ENCODE measurements at places on chromosomes 12 and 14.
A peak's percentile ranks its signal among the peaks of the same experiment; 100 is the strongest.

- no peak for DNase-seq
Observed at GRCh38 chr12:62438098-62438692, 28.4 kb upstream of the MON2 start.

GRCh38 chr14:24136684-24137528 lies 912 bp downstream of the PSME1 start:
- DNase-seq, result no peak

GRCh38 chr12:92223481-92223880 lies 77.8 kb upstream of the BTG1 start:
- no peak for DNase-seq

DNA sequence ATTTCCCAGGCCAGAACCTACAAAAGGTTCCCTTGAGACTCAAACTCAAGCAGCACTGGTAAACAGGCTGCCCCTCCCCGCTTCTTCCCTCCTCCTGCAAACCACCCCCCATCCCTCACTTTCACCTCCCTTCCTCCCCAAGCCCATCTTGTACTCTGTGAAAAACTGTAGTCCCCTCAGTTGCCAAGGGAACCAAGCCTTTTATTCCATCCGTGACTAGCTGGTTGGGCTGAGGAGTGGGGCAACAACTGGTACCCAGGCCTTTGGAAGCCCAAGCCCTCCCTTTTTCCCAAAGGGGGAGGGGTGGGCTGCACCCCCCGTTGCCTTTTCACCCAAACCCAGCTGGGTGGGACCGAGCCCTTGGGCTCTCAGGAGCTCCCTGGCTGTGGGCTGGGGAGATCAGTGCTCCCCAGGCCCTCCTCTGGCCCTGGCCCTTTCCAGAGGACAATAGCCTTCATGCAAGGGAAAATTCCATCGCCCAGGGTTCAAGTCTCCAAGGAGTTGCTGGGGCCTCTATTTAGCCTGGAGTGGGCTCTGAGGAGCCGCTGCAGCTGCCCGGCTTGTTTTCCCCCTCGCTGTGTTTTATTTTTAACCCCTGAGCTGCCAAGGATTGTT lies 61.9 kb downstream of the ZFP36L1 start:
- DNase-seq, result no peak

GRCh38 chr12:89469361-89469760 lies 55.2 kb downstream of the GALNT4 start:
- no peak for DNase-seq

DNA sequence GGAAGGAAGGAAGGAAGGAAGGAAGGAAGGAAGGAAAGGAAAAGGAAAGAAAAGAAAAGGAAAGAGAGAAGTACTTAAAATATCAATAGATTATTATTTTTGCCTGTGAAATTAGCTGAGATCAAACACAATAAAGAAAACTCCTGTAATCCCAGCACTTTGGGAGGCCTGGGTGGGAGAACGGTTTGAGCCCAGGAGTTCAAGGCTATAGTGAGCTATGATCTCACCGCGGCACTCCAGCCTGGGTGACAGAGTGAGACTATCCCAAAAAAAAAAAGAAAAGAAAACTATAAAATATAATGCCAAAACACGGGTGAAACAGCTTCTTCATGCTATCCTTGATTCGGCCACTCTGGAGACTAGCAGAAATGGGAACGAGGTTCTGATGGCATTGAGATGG lies 26.2 kb upstream of the CKAP4 start:
- no peak for DNase-seq

GRCh38 chr14:21699551-21699950 lies 25.9 kb upstream of the OR4E1 start:
- no peak for DNase-seq

DNA sequence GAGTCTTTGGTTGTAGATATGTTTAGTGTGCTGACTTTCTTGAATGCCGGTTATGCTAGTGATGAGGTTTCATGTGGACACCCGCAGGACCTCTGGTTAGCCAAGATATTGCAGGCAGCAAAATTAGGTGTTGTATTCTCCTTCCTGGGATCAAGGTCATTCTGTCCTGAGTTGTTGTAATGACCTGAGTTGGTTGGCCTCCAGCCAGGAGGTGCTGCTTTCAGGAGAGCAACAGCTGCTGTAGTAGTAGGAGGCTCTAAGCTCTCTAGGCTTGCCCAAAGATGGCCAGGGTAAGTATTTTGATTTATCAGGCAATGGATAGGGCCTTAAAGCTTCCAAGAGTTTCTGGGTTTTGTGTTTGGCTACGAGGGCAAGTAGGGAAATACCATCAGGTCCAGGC lies 56.0 kb upstream of the BDKRB2 start:
- DNase-seq, result no peak

DNA sequence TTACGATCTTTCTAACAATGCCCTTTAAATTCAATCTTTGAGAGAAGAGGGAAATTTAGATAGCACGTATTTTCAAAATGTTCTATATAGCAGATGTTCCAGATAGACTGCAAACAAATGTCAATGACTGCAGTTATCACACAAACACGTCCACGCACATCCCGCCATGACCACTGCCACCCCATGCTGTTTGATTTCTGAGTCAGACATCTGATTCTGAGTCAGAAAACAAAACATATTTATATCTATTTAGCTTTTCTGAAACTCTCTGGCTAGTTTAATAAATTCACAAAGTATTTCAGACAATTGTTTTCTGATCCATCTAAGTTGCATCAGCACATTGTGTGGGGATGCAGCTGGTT lies 105.9 kb upstream of the BCAT1 start:
- DNase-seq, result no peak

DNA sequence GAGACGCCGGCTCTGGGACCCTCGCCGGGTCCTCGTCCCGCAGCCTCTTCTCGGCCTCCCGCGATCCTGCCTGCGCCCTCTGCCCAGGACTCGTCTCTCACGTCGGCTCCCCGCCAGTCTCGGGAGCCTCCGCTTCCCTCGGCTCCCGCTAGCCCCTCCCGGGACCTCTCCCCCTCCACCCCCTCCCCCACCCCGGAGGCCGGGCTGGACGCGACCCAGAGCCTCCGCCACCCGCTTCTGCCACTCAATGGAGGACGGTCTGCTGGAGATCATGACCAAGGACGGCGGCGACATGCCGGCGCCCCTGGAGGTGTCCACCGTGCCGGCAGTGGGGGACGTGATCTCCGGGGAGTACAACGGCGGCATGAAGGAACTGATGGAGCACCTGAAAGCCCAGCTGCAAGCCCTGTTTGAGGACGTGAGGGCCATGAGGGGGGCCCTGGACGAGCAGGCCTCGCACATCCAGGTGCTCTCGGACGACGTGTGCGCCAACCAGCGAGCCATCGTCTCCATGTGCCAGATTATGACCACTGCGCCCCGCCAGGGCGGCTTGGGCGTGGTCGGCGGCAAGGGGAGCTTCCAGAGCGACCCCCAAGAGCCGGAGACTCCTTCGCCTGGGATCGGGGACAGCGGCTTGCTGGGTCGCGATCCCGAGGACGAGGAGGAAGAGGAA lies 568 bp downstream of the CCDC184 start:
- no peak for DNase-seq

DNA sequence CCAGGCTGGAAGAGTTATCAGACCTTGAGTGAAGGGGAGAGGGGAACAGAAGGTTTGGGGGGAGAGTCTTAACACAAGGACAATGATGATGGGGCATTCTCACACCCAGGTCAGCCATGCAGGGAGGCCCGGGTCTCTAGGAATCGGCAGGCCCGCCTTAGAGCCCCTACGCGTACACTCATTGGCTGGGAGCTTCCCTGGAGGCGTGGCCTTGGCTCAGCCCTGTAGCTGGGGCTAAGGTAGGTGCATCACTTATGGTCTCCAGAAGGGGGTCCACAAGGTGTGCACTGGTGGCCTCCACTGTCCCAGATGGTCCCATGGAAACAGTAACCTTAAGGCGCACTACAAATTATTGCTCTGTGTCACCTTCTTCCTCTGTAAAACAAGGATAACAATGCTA lies 660.1 kb downstream of the MED13L start:
- DNase-seq, result peak; percentile 26

- no peak for DNase-seq
Observed at GRCh38 chr14:52550661-52551060, 1.6 kb downstream of the TXNDC16 start.

DNA sequence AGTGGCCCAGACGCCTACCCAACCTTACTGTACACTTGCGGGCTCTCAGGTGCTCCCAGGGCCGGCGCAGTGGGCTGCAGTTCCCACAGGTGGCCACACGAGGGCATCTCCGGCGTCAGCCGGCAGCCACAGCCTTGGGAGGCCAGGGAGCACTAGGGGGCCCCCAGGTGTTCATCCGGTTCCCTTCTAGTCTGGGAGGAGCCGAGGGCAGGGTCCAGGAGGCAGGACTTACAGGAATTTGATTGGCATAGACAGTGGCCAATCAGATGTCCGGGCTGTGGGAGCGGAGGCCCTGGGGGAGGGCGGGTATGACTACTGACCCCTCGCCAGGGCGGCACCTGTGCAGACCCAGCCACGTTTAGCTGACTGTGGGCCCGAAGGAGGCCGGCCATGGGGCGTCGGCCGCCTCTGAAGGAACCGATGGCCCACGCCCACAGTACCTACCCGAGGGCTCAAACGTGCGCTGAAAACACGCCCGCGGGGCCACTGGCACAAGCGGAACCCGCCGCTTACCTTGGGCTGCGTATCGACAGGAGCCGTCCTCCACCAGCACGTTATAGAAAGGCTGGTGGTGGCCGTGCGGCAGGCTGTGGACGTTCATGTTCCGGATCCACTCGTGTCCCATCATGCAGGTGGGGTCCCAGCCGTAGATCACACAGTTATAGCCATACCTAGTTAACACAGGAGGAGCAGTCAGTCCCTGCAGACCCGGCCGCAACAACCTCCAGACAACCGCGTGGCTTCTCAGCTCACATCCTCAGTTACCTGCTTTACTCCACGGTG lies 34.8 kb downstream of the FBXO21 start:
- DNase-seq, result peak; percentile 73

DNA sequence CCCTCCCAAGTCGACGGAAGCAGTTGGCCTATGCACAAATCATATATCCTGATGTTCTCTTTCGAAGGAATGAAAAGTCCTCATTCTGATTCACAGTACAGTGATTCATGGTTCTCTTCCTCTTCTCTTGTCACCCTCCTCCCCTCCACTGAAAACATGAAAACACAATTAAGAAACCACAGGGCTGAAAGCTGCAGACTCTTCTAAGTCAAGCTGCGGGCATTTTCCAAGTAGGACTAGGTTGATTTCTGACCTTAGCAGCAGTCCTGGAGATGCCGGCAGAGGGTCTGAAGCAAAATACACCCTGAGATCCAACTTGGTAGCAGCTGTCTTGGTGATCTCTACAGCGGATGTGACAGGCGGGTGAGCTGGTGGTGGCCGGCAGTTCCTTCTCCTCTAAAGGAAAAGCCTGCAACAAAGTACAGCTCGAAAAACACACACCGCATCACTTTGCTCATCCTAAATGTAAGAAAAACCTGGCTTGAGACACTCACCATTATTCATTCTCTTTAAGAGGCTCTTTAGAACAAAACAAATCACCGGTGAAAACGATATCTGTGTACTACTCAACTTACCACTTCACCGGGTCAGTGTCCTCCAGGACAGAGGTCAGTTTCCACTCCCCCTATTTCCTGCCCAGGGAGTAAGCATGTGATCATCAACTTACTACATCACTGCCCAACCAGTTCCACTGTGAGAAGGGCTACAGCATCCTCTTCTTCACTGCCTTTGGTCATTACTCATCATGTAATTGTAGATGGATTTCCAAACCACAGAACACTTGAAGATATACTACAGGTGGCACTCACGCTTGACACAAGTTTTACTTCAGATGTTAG lies 6.0 kb downstream of the TMCC3 start:
- no peak for DNase-seq

DNA sequence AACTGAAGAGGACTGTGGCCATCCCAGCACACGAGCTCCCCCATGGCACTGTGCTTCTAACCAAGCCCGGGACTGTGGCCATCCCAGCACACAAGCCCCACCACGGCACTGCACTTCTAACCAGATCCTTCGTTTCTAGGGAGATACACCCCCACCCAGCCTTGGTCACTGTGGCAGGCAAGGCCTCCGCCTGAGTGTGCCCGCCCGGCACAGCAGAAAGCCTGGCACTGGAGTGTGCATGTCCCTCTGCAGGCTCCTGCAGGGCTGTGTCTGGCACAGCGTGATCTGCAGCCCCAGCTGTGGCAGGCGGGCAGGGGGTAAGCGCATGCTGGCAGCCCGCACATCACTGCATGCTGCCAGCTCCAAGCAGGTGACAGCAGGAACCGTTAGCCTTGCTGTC lies 49.8 kb downstream of the CCDC85C start:
- DNase-seq, result peak; percentile 70

DNA sequence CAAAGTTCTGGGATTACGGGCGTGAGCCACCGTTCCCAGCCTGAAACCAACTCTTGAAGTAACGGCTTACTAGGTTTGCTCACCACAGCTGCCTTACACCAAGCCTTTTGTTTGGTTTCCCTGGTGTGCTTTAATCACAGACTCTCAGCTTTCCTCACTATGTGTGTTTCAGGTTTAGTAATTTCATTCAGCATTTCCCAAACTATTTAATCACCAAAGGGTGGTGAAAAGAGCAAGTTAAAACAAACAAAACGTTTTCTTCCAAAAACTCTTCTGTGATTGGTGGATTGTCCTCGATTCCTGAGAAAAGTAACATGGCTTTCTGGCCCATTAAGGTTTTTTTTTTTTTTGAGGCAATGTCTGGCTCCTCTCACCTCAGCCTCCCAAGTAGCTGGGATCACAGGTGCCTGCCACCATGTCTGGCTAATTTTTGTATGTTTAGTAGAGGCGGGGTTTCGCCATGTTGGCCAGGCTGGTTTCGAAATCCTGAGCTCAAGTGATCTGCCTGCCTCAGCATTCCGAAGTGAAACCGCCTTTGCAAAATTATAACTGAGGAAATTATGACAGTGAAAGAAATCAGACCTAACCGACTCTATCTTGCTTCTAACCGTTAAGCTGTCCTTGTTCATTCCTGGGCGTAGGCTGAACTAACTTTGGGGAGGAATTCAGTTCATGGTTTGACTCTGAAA lies 1.5 kb upstream of the ZFYVE26 start:
- peak; percentile 41 for DNase-seq

DNA sequence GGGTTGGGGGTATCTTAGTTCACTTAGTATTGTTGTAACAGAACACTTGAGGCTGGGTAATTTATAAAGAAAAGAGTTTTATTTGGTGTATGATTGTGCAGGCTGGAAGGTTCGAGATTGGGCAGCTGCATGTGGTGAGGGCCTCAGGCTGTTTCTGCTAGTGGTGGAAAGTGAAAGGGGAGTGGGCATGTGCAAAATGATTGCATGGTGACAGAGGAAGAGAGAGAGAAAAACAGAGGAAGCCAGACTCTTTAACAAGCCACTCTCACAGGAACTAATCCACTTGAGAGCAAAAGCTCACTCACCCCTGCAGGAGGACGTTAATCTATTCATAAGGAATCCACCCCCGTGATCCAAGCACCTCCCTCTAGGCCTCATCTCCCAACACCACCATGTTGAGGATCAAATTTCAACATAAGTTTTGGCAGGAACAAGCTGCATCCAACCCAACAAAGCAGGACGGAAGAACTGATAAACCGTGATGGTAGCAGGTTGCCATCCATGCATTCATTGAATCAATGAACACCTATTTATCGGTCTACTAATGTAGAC lies 165.0 kb upstream of the GZMB start:
- DNase-seq, result no peak

DNA sequence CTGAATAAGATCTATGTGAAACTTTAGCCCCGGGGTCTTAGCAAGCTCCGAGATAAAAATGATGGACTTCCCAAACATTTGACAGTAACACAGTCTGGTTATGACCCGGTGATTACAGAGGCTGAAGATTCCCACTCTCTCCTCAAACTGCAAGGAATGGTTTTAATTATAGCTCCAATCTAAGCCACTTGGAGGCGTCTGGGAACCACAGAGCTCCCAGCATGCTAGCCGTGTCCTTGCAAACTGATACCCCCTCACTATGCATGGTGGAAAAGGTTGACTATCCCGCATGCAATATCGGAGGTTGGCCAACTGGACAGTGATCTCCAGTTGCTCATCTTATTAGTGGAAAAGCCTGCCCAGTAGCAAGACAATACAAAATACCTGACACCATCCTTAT lies 76.5 kb upstream of the GRIN2B start:
- DNase-seq, result no peak

Measured in right cardiac atrium (tissue), 5 donors.